ENCODE measurements at places on chromosomes 16 and 17.

DNA sequence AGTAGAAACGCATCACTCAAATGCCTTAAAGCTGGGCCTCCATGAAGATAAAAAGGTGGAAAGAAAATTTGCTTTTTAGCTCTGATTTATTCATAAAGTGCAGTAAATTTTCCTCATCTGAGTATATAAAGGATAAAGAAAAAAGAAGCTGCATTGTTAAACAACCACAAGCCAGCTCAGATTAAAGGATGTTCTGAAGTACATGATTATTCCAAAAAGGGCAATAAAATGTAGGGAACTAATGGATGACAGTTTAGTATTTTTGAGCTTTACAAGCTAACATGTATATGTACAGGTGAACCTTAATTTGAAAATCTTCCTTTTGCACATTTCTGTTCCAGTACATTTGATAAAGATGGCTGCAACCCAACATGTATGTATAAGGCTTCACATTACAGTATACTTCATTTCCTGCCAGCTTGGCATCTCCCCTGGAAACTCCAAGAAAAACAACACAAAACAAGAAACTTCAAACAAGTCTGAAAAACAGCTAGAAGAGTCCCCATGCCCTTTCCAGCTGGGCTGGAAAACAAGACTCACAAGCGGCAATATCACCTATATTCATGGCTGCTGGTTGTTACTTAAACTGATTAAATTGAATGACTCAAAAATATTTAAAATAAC is 225.7 kb downstream of the CEP112 start:
- DNase-seq: peak; percentile 85

DNA sequence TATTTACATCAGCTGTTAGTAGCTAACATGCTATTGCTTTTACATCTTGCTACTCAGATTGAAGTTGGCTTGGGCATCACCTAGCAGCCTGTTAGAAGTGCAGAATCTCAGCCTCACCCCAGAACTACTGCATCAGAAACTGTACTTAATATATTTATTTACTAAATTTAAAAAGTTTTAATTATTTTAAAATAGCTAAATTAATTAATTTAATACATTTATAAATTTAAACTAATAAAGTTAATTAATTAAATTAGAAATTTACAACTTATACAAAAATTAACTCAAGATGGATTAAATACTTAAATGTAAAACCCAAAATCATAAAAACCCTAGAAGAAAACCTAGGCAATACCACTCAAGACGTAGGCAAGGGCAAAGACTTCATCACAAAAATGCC is 38.9 kb upstream of the GNA13 start:
- no peak for DNase-seq

- DNase-seq: no peak
Observed at GRCh38 chr16:76910931-76911330, 280.1 kb upstream of the MON1B start.

- no peak for DNase-seq
Observed at GRCh38 chr16:78458588-78458987, 359.1 kb downstream of the WWOX start.

- no peak for DNase-seq
Observed at GRCh38 chr17:40373999-40374398, 9.5 kb upstream of the GJD3 start.

- peak; percentile 99 for DNase-seq
Observed at GRCh38 chr16:69424053-69424934, at the start of gene CYB5B. CYB5B (plus strand) TSS chr16:69424619; CDS start chr16:69424684, 65 bp downstream.

GRCh38 chr17:40645943-40646342 is 1.7 kb downstream of the SMARCE1 start:
- DNase-seq: no peak

GRCh38 chr17:56727876-56728617 is 105.7 kb downstream of the C17orf67 start:
- no peak for DNase-seq

GRCh38 chr17:64262198-64262999 is 661 bp downstream of the TEX2 start:
- peak; percentile 36 for DNase-seq

DNA sequence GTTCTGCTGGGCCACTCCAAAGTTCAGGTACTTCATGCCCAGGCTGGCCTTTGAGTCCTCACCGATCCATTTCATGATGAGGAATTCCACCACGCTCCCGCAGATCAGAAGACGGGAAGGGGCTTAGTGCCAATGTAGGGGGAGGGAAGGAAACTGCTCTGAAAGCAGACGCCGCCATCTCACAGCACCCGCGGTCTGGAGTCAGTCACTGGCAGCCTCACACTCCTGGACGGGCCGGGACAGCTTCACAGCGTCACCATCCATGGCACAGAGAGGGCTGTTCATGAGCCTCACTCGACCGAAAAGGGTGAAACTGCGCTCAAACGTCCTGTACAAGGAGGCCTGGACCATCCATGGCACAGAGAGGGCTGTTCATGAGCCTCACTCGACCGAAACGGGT is 62.0 kb downstream of the RPH3AL start:
- DNase-seq: no peak

GRCh38 chr17:38730526-38731379 is 612 bp downstream of the CISD3 start:
- peak; percentile 69 for DNase-seq

DNA sequence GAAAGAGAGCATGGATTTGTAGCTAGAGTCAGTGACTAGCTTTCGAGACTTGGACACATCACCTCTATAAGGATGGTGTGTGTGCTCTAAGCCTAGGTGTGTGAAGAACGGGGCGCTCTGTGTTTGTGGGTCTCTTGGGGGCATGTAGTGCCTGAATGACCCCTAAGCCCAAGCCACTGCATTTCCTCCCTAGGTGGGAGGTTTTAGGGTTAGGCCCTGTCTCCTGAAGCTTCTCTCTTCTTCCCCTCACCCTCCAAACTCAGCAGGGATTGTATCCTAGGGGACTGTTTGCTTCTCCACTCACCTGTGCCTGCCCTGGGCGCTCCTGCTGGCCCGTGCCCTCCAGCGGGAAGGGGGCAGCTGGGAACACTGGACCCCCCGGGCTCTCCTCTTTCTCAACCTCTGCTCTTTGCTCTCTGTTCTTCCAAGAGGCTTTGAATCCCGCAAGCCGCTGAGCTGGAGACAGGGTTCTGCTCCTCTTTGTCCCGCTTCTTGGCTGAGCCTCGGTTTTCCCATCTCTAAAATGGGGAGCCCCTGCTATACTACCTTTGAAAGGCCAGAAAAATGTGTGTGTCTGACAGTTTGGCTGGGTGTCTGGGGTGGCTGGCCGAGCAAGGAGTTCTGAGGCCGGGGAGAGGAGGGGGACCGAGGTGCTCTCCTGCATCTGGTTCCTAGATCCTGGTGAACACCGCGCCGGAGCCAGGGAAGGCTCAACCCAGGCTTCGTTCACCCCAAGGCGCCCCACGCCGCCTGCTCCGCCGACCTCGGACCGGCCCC is 810 bp downstream of the CYGB start:
- DNase-seq: no peak

GRCh38 chr16:20889625-20890275 is 10.4 kb downstream of the DCUN1D3 start:
- DNase-seq: peak; percentile 55

DNA sequence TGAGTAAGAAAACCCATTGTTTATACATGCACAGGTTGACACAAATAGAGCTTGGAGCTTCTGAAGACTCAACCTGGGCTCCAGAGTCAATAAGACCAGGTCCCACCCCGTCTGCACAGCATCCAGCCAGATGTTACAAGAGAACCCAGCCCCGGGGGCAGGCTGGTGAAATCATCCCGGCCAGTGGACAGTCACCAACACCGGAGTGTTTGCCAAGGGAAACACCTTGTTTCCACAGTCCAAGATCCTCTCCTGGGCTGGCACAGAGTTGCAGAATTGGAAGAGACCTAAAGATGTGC is 90.3 kb downstream of the RAB11FIP4 start:
- DNase-seq: no peak

DNA sequence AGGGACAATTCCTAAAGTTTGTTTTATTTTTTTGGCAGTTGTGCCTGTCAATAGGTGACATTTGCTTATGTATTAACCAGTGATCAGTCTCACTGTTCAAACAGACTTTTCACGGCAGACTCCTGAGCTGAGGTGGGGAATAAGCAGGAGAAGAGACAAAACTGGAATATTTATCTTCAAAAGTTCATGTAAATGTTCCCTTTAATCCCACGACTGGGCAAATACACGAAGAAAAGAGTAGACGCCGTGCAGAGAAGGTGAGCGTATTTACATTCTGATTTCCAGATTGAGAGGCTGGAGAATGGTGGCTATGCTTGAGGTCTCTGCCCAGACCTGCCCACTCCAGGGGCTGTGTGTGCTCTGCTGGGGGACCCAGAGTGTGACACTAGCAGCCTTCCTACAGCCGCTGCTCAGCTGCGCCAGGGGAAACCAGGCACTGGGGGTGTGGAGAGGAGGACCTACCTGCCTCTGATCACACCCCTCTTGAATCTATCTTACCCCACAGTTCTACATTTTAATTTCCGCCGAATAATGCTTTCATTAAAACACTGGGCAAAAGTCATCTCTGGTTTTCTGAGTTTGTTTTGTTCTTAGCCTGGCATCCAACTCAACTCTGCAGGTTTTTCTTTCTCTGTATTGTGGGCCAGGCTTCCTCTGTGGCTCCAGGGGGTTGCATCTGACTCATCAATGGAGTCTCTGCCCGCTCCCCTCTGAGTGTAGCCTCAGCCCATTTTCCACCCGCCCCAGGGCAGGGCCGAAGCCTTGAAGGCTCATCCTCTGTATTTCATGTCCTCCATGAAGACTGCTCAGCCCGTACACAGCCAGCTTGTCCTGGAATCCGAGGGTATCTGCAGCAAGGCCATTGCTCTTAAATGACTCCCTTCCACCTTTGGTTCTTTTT is 237.1 kb downstream of the NTN1 start:
- no peak for DNase-seq

DNA sequence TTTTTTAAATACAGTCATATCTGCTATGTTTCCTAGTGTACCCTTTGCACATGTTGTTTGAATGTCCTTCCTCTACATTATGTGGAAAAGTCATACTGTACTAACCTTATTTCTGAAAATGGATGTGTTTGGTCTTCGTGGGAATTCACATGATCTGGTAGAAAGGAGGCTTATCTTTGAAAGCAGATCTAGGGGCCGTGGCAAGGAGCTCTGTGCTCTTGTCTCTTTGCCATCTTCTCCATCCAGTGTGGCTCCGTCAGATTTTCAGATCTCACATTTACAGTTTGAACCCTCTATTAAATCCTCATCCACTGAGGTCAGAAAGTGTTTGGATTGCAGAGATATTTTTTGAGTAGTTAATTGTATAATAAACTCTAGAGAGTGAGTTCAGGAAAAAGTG is 32.9 kb downstream of the MAP2K4 start:
- no peak for DNase-seq

- peak; percentile 85 for DNase-seq
Observed at GRCh38 chr17:57988301-57989250, 522 bp upstream of the VEZF1 start.

- DNase-seq: no peak
Observed at GRCh38 chr17:47218896-47219430, 9.8 kb downstream of the MYL4 start.

DNA sequence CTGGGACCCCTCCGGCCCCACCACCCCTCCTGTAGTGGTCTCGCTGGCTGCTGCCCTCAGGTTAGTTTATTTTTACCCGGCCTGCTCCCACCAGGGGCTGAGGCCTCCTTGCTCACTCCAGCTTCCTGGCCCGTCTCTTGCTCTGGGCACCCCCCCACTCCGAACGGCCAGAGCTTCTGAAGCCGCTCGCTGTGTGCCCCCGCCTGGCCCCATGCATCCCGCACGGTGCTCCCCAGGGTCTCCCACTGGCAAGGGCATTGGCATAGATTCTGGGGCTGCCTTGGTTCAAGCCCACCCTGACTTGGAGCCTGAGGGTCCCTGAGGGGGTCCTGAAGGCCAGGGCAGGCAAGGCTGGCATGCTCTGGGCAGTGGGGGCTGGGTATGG is 186.4 kb downstream of the SEC14L1 start:
- no peak for DNase-seq

GRCh38 chr16:75789237-75789636 is 62.9 kb upstream of the CPHXL start:
- no peak for DNase-seq

GRCh38 chr16:68134644-68135043 is 49.5 kb downstream of the NFATC3 start:
- DNase-seq: no peak

- DNase-seq: peak; percentile 74
Observed at GRCh38 chr17:4514206-4514605, 15.5 kb downstream of the SPNS2 start.

- DNase-seq: peak; percentile 58
Observed at GRCh38 chr17:38560503-38561318, 45.0 kb downstream of the SRCIN1 start.

- no peak for DNase-seq
Observed at GRCh38 chr16:13503960-13504635, 415.9 kb upstream of the ERCC4 start.

DNA sequence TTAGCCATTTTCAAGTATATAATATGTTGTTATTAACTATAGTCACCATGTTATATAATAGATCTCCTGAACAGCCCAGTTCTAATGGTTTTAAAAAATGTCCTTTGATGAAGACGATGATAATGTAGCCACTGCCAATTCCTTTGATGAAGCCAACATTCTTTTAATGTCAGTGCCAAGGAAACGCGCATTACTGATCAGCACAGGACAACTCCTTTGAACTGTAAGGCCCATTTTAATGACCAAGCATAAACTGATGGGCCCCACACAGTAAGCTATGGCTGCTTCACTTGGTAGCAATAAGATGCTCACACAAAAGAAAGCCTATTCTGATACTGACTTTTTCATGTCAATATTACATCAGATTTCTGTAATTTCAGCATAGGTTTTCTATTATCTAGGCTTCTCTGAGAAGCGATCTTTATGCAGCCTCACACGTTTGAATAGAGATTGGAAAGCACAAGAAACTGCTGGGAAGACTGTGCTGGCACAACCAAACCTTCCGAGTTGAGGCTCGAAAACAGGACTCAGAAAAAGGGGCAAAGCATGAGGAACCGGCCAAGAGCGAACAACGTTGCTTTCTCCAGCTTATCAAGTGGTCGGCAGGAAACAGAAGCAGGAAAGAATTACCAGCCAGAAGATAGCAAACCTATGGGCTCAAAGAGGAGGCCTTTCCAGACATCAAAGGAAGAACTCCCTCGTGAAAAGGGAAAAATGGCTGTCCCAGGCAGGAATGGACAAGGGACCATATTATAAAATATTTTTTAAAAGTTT is 19.4 kb downstream of the ERN1 start:
- no peak for DNase-seq

GRCh38 chr16:27999687-28000086 is 63.8 kb downstream of the GSG1L start:
- no peak for DNase-seq

DNA sequence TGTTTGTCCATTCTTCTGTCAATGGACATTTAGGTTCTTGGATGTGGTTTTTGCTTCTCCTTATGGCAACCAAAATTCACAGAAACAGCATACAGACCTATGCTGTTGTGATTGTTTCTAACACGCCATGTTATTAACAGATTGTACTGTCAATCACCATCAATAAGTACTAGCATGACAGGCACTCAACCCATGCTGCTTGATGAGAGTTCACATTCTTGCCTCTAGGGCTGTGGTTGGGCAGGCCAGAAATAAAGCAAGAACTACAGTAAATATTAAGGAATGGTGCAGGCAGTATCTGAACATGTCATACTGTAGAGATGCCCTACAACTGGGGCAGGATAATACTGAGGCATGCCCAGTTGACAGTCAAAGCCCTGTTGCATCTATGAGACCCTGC is 171.2 kb upstream of the ZFHX3 start:
- no peak for DNase-seq

GRCh38 chr17:82021900-82022309 is 773 bp downstream of the CENPX start:
- DNase-seq: no peak
